ENCODE measurements at places on chromosomes 2 and 18.

DNA sequence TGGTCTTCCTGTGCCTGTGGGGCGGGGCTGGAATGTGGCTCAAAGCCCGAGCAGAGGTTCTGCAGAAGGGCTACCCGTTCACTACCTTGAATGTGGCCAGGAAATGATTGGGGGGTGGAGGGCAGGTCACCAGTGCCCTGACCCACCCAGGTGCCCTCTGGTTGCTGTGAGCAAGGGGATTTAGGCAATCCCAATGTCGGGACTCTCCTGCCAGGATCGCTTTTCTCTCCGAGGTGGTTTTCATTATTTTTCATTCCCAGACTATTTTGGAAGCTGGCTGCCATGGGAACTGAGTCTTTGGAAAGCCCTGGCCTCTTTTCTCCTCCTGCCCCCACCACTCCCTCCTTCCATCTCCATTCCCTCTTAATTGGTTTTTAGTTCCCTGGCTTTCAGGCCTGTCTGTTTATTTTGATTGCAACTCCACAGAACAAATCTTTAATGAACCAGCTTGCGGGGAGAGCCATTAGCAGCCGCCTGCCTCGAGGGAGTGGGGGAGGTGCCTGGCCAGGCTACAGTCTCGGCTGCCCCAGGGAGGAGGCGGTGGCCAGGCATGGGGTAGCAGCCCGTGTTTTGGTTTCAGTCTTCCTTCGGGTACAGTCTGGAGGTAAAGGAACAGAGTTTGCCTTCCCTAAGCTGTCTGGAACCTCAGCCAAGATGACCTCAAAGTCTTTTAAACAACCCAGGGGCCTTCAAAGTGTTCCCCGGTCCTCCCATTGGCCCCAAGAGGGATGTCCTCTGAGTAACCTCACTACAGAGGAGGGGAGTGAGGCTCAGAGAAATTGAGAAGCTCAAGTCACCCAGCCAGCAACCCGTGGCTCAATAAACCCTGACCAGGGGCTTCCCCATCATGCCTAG, 114.4 kb upstream of the HAAO start:
- DNase-seq = no peak

GRCh38 chr2:128786741-128787478, 468.2 kb upstream of the HS6ST1 start:
- DNase-seq = no peak

DNA sequence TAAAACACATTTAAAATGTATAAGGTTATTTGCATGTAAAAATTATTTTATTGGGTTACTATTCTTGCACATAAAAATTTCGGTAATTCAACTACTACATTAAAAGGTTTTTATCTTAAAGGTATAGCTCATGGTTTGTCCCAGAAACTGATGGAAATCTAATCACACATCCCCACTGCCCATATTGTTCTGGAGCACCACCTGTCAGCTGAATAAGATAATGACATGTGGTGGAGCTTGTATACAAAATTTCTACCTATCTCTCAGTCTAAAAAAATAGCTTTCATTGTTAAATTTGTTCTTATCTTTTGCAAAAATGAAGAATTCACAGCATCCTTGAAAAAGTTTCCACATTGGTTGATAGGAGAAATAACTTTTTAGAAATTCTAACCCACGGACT, 18.3 kb downstream of the ERBB4 start:
- DNase-seq = no peak

DNA sequence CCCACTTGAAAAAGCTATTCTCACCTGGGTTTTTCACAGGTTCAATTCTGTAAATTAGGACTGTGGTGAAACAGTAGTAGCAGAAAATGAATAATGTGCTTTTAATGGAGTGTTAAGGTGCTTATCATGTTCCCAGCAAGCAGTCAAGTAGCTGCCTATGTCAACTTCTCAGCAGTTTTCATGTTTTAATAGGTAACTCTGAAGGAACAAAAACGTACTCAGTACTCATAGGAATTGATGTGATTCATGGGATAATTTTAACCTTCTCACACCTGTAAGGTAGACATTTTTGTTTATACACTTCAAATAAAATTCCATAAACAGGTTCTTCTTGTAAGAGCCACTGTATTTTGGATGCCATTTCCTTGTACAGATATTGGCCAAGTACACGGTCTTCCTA, 801.6 kb downstream of the MBD2 start:
- no peak for DNase-seq

GRCh38 chr2:121152861-121153260, 132.1 kb downstream of the TFCP2L1 start:
- no peak for DNase-seq

GRCh38 chr2:149094217-149095015, 55.9 kb downstream of the LYPD6B start:
- DNase-seq = no peak

GRCh38 chr18:35827903-35828275, 144.6 kb upstream of the RMP24 start:
- DNase-seq = no peak

DNA sequence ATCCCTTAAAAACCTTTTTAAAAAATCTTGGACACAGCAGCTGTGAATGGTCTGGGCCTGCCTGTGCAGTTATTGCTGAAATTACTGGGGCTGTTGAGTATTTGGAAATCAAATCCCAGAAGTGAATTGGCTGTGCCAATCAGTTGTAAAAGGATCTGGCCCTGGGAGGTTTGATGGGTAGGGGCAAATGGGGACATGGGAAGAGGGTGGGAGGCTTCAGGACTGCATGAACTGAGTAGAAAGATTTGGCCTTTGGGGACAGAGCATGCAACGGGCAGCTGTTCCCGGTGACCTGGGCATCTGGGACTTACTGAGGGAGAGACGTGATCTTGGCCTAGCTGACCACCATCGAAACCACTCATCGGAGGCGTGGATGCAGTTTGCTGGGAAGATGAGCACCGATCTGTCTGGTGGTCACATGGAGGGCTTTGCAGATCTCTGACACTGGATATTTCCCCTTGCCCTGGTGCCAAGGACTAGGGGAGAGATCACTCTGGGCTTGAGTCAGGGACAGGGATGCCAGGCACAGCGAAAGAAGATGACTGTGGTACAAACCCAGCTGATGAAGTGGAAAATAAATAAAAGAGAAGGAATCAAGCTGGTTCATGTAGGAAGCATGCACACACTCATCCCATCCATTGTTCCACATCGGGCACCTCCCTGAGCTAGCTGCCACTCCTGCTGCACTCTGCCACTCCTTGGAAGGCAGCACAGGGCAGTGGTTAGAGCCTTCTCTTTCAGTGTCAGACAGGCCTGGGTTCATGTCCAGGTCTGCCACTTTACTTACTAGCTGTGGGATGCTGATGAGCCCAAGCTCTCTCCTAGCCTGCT, 58.4 kb downstream of the SEMA4F start:
- no peak for DNase-seq

GRCh38 chr2:222440673-222441422, 16.5 kb downstream of the SGPP2 start:
- no peak for DNase-seq

DNA sequence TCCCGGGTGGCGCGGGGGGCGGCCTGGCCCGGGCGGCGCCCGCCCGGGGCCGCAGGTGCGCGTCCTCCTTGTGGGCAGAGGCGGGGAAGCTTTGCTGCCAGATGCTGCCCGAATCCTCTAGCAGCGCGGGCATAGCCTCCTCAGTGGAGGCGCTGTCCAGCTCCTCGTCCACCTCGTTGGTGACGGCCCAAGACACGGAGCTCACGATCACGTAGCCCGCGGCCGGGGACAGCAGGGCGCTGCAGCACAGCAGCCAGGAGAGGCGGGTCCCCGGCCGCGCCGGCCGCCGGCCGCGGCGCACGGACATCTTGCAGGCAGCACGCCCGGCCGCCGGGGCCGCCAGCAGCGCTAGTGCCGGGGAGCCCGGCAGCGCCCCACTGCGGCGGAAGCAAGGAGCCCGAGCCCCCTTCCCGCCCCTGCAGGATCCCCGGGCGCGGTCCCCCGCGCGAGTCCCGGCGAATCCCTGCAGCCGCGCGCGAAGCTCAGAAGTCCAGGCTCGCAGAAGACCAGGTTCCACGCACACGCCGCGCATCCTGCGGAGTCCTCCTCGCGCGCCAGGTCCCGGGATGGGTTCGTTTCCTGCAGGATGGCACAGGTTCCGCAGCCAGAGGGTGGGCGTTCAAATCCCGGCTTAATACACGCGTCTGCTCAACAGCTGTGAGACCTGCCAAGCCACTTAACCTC, at the start of gene CREG2:
Gene CREG2, minus strand, starts transcription at position 353 of the 684 bp plus-strand sequence. Its CDS starts 46 bp downstream, at position 307.
- peak; percentile 63 for DNase-seq

DNA sequence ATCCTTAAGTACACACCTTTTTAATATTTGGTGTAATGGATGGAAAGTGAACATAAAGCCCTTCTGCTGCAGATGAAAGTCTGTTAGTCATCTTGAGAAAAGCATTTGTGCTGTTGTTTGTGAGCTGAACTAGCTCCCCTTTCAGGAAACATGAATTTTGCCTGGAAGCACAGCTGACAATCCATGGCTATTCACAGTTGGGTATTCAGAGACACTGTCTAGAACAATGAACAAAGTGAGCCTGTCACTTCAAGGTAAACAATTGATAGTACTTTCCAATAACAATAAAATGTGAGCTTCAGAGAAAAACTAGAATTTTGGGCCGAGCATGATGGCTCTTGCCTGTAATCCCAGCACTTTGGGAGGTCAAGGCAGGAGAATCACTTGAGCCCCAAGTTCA, 6.8 kb upstream of the EFHD1 start:
- DNase-seq = no peak
